Renal cortical epithelial cell (primary cell): ENCODE measurements at places on chromosomes 7 and 10. TPM values are rescaled to one million over a fixed set of nuclear protein-coding genes. Genes with fewer than 3 reads are reported as not detected.
A peak's percentile ranks its signal among the peaks of the same experiment; 100 is the strongest.

DNA sequence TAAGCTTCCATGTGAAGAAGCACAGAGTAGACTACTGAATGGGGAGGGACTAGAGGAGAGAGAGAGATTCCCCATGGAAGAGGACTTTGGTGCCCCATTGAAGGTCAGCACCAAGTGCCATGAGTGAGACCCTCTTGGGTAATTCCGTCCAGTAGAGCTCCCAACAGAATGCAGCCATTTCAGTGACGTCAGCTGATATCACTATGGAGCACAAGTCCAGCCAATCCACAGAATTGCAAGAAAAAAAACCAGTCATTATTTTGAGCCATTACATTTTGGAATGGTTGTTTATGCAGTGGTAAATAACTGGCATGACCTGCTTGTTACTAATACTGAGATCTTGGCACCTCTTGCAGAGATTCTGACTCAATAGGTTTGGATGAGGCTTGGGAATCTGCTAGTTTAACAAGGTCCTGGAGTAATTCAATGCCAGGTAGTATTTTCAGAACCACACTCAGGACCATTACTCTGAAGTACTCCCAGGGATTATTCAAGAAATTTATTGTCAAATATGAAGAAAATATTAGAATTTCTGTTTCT is 52.6 kb upstream of the SP8 start:
- DNase-seq, result peak; percentile 82

DNA sequence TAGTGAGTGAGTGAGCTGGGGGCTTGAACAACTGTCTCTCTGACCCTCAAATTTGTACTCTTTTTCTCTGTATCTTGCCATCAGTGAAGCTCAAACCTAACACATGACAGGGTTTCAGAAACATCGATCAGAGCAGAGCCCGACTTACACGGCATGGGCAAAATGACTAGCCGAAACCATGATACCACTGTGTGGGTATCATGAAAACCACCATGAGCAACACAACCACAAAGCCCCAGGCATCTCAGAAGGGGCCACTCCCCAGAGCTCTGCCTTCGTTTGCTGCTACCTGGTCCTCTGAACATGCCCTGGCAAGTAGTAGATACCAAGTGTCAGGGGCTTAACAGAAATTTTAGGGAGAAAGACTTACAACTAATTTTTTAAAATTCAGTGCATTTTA is 308.5 kb downstream of the WDR11 start:
- no peak for DNase-seq

DNA sequence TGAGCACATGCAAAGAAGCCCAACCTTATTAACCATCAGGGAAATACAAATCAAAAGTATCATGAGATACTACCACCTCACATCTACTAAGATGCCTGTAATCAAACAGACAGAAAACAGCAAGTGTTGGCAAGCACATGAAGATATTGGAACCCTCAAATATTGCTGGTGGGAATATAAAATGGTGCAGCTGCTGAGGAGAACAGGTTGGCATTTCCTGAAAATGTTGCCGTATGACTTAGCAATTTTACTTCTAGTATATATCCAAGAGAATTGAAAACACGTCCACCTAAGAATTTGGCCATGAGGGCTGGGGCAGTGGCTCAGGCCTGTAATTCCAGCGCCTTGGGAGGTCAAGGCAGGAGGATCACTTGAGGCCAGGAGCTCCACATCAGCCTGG is 39.4 kb upstream of the TNRC18 start:
- DNase-seq, result no peak

DNA sequence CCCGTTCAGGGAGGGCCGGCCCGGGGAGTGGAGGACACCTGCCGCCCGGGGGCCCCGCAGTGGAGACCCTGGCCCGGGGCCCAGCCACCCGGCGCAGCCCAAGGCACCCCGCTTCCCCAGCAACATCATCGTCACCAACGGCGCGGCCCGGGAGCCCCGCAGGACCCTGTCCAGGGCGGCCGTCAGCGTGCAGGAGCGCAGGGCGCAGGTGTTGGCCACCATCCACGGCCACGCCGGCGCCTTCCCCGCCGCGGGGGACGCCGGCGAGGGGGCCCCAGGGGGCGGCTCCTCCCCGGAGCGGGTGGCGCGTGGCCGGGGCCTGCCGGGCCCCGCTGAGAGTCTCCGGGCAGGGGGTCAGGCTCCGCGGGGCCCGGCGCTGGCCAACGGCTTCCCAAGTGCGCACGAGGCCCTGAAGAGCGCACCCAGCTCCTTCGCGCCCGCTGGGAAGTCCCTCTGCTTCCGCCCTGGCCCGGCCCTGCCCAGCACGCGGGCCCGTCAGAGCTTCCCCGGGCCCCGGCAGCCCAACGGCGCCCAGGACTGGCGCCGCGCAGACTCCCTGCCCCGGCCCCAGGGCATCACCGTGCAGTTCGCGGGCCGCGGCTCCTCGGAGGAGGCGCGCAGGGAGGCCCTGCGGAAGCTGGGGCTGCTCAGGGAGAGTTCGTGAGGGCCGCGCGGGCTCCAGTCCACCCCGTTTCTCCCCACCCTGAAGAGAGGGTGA is 46.7 kb downstream of the PROSER2 start:
- no peak for DNase-seq

GRCh38 chr7:17274551-17275245 is 23.8 kb upstream of the AHR start:
- peak; percentile 71 for DNase-seq

GRCh38 chr10:6211671-6212635 is 9.2 kb downstream of the PFKFB3 start:
- DNase-seq, result no peak

DNA sequence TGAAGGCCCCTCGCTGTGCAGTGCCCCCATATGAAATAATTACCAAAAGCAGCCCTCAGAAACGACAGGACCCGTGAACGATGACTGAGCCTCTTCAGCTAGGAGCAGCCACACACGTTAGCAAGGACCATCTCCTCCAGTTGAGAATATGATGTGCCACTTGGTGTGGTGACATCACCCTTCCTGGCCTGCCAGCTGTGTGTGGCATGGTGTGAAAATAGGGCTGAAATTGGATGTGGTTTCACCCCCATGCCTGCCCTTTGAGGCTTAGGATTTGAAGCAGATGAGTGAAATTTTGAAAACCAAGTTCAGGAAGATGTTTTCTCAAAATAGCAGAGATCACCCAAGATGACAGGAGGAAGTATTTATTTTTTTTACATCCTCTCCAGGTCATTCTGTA is 49.1 kb upstream of the BTBD16 start:
- no peak for DNase-seq

SNX10 gene
- total RNA-seq, result 88.0 and 105 TPM in 2 replicates

DNA sequence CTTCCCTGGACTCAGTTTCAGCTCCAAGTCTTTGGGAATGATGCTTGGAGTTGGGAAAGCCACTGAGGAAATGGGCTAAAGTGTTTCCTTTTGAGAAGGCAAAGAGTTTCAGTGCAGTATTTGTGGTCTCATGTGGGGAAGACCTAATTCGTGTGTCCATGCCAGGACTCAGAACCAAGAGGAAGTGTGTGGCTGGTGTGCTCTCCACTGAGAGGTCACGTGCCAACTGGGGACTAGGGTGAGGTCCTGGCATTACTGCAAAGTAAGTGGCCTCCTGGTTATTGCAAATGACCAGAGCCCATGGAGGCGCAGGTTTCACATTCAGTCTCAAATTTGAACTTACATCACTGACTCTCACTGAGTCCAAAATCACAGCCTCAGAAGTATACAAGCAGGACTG is 48.6 kb upstream of the ITPRID1 start:
- DNase-seq, result no peak

DNA sequence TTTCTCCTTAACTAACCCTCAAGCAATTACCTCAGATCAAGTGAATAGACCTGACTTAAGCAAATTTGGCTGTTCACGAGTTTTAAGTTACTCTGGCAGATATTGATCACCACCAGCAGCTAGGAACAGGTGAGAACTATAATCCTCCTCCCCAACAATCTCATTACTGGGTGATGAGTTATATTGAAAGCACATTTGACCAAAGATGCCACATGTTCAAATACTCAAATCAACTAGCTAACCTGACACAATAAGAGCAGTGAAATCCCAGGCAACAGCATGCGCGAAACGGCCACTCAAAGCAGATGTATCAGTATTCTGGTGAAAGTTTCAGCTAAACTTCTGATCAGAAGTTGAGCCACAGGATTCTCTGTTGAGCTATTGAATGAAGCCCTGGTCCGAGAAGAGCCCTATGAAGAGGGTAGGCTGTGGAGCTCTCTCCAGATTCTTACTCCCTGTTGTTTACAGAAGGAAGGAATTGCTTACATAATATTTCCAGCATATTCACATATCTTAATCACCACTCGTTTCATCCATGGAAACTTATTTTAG is 52.6 kb downstream of the CAV1 start:
- DNase-seq, result no peak
